MV-4-11 (cell line): ENCODE measurements at places on chromosomes 5 and 9.

- peak; percentile 66 for DNase-seq
Measured at GRCh38 chr5:135565725-135566421, 12.9 kb downstream of the CXCL14 start.

DNA sequence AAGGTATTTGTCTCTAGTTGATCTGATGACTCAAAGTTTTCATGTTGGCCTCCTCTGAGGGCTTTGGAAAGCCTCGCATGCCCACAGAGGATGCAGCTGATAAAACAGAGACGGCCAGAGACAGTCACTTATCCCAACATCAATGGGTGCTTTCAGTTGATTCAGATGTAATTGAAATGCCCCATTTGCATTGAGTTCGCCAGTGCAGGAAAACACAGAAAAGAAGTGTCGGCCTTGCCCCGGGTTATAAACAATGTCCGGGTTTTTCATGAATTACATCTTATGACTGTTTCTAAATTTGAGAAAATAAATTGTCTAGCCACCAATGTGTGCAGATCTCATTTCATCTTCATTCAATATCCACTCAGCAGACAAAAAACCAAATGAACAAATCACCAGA lies 42.2 kb upstream of the ICE1 start:
- no peak for DNase-seq

GRCh38 chr5:61177070-61177469 lies 14.8 kb upstream of the SMIM15 start:
- no peak for DNase-seq

GRCh38 chr5:135443161-135443960 lies 3.8 kb downstream of the DCANP1 start:
- DNase-seq, result no peak

DNA sequence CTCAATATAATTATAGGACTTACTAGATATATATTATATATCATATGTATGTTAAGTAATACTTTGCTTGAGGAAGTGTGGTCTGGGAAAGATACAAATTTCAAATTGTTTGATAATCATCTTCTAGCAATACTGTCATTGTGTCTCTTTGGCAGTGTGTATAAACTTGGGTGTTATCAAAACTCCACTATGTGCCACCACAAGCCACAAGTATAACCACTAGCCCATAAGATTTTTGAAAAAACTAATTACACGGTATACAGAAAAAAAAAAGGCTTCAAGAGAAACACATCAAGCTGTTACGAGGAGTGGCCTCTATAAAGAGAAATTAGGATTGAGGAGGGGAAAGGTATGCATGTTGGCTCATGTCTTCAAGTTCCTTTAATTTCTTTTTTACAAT lies 44.7 kb upstream of the PCSK5 start:
- DNase-seq, result no peak
